AG10803 (cell line): ENCODE measurements at places on chromosomes 16 and 17.
A peak's percentile ranks its signal among the peaks of the same experiment; 100 is the strongest.

DNA sequence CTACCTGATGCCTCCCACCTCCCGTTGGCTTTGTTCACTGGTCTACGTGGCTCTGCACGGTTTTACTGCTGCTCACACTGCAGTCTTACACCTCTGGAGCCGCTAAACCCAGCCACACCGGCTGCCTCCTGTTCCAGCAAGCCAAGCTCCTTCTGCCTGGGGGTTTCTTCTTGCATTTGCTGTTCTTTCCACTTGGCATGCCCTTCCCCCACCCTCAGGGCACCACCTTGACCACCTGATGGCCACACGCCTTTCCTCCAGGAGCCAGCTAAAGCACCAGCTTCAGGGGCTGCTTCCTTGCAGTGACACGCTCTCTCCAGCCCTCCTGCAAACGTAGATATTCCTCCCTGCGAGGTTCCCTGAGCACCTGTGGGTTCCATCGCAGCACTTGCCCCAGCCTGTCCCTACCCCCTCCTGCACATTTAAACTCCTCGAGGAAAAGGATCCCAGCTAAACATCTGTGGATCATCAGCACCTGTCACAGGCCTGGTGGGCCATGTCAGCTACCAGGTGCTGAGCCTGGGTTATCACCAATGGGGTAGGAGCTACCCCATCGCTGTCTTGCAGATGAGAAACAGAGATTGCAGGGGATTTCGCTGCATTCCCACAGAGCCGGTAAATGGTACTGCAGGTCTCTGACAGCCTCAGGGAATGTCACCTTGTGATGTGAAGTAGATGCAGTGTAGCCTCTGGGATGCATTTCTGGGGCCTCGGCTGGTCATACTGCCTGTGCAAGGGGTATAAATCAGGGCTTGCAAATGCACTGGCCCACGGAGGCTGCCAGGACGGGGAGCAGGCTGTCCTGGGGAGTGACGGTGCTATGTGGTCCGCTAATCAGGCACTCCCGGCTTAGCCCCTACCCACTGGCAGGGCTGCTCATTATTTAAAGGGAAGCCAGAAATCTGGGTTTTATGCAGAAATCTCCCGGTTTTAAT lies 285.2 kb downstream of the CPPED1 start:
- DNase-seq: no peak

GRCh38 chr16:88869673-88869980 lies 3.2 kb upstream of the PABPN1L start:
- DNase-seq: no peak

DNA sequence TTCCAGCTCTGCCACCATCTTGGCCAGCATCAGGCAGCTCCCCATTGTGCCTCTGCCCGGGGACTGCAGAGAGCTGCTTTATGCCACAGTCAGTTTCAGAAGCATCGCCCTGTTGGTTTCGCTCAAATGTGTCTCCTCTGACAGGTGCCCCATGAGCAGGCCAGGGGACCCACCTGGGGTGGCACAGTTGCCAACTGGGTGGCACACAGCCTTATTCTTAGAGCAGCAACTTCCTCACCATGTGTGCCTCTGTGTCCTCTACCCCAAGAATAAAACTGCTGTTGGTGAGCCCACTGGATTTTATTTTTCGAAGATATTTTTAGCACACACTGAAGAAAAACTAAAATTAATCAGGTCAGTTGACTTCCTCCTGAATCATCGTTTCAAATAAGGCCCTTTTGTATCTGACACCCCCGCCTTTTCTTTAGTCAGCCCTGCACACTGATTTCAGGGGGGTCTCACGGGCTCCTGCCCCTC lies 44.9 kb upstream of the CACNG5 start:
- DNase-seq: no peak

DNA sequence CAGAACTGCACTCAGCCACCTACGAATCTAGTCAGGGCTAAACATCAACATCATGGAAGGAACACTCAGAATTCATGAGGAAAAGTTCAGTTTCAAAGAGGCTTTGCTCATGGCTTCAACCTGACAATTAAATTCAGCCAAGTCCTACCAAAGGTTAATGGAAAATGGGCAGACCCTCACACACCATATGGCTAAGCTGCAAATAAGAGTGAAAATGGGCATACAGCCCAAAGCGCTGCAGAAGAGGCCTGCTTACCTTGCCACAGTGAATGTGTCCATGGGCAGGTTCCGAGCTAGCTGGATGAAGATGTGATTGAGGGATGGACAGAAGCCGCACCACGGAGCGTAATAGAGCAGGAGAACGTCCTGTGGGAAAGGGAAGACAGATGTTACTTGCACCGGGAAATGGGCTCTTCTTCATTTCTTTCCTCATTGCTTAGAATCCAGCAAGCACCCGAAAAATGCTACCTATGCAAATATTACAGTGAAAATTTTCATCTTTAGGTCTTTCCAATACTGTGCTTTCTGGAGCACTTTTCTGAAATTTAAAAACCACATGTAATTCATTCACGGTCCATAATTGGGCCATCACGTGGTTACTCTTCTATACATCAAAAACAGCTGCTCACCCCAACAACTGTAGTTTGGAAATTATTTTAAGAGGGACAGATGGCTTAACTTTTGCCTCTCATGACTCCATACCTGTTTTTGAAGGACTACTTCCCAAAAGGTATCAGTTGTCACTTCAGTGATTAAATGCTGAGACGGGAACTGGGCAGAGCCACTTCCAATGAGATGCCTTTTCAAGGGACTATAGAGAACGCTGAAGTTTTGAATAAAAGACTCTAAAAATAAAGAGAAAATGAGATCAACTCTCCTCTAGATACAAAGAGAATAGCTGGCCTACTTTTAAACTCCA lies 19.6 kb downstream of the SNN start:
- no peak for DNase-seq

- no peak for DNase-seq
Measured at GRCh38 chr16:62586128-62586862, 550.1 kb upstream of the CDH8 start.

DNA sequence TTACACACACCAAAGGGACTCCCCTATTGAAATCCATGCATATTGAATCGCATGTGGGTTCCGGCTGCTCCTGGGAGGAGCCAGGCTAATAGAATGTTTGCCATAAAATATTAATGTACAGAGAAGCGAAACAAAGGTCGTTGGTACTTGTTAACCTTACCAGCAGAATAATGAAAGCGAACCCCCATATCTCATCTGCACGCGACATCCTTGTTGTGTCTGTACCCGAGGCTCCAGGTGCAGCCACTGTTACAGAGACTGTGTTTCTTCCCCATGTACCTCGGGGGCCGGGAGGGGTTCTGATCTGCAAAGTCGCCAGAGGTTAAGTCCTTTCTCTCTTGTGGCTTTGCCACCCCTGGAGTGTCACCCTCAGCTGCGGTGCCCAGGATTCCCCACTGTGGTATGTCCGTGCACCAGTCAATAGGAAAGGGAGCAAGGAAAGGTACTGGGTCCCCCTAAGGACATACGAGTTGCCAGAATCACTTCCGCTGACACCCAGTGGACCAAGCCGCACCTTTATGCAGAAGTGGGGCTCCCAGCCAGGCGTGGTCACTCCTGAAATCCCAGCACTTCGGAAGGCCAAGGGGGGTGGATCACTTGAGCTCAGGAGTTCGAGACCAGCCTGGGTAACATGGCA lies 2.2 kb downstream of the GAA start:
- no peak for DNase-seq

DNA sequence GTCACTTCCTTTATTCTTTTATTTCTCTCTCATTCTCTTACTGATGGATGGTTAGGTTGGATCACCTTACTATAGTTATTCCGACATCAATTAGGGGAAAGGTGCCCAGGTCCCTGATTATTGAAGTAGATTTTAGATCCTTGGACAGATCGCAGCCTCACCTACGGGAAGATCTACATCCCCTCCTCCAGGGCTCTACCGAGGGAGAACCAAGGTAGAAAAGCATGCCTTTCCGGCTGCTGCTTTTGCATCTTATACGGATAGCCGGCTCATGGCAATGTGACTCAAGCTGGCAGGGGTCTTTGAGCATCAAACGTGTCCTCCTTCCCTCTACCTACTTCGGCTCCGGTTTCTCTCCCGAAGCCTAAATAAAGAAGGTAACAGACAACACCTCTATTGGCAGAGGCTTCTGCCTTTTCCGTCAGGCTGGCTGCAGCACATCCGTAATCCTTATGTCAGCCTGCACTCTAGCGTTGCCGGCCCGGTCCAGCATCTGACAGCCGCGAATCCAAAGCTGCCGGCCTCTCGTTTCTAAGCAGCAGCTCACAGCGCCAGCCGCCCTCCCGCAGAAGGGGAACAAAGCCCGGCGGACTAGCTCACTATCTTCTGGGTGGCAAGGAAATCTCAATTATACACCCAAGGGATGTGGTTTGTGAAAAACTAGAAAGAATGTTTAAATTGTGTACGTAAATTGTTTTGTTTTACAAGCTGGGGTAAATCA lies 46.9 kb downstream of the IRX6 start:
- peak; percentile 62 for DNase-seq

DNA sequence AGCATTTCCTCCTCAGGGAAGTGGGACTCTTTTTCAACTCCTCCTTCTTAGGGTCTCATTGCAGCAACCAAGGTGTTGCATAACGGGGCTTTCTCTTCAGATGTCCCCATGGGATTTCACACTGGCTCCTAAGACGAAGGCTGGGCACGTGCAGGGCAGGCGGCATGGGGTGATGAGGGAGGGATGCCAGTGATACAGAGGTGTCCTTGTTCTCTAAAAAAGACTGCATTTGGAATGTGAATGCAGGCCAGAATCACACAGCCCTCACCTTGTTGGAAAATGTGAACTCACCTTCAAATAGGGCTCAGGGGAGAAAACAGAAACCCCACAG lies 105.6 kb downstream of the XYLT1 start:
- DNase-seq: no peak

GRCh38 chr16:73232555-73233328 lies 184.8 kb upstream of the ZFHX3 start:
- DNase-seq: peak; percentile 54

DNA sequence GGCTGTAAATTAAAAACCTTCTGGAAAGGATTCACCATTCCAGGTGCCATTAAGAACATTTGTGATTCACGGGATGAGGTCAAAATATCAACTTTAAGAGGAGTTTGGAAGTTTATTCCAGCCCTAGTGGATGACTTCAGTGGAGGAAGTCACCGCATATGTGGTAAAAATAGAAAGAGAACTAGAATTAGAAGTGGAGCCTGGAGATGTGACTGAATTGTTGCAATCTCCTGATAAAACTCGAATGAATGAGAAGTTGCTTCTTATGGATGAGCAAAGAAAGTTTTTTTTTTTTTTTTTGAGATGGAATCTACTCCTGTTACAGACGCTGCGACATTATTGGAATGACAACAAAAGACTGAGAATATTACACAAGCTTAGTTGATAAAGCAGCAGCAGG lies 26.7 kb downstream of the CCL4 start:
- DNase-seq: no peak

GRCh38 chr16:85735225-85735635 lies 15.7 kb downstream of the C16orf74 start:
- no peak for DNase-seq

DNA sequence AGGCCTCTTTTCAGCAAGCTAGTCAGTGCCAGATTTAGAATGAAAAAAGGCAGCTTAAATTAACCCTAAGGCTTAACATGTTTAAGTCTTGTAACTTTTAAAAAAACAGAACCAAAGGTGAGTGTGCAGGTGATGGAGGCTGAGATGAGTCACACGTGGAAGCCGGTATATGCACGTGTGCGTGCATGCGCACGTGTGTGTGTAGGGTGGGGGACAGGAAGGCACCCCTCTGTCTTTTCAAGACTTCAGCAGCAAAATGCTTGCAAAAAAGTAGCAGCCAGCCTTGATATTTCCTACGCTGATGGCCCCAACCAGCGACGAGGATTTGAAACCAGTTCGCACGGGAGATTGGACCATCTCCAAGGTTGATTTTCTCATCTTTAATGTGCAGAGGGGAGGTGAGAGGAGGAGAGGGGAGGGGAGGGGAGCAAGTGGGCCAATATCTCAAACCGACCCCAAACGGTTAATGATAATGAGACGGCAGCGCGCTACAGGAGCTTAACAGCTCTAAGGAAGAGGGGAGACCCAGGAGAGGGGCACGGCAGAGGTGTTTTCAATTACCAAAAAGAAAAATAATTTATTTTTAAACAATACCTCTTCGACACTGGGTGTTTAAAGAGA lies 154.7 kb downstream of the ZNF423 start:
- no peak for DNase-seq

GRCh38 chr16:73216932-73217331 lies 169.0 kb upstream of the ZFHX3 start:
- DNase-seq: no peak

DNA sequence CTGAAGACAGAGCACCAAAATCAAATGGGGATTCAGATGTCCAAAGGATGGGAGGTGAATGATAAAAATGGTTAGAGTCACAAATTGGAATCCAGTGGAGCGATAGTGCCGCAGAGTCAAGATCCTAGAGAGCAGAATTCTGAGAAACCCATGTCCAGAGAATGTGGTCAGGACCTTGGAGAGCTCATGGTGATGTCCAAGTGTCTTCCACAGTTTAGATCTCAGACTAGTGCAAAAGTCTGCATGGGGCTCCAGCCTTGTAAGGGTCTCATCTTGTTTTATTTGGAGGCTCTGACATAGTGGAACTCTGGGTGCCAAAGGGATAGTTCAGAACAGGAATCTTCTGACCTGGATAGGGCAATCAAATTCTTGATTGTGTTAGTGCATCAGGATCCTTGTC lies 245.9 kb upstream of the HSBP1 start:
- DNase-seq: peak; percentile 18

DNA sequence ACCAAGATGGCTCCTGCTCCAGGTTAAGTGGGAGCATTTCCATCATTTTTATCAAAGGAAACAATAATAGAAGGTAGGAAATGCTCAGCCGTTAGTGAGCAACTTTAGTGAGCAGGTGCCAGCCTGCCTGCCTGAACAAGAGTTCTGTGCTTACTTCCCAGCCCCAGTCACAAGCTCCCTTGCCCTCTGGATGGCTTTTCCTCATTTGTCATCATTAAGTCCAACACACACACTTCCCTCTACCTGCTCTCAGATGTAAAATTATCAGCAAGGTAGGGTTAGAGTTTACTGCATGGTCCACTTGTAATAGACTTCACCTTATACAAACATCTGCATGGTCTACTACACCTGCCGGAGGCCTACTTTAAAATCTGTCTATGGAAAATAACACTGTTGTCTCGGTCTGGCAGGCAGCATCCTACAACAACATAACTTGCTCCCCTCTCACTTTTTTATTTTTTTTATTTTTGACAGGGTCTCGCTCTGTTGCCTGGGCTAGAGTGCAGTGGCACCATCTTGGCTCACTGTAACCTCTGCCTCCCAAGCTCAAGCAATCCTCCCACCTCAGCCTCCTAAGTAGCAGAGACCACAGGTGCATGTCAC lies 12.7 kb downstream of the TEX2 start:
- no peak for DNase-seq

DNA sequence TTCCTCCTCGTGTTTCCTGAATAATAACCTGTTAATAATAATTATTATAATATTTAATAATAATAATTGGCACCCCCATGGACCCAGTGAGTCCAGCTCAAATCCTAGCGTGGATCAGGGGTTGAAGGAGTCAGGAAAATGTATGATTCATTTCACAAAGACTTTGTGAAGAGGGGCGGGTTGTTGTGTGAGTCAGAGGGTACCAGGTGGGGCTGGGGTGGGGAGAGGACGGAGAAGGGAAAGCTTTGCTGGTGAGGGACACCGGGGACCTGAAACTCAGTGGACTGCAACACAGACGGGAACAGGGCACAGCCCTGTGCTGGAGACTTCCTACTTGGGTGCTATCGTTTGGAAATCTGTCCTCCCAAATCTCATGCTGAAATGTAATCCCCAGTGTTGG lies 3.1 kb upstream of the ADORA2B start:
- no peak for DNase-seq
